ENCODE measurements at places on chromosomes 11 and 22.

GRCh38 chr11:102580185-102580951 is 44.8 kb downstream of the MMP20 start:
- DNase-seq = peak; percentile 48

DNA sequence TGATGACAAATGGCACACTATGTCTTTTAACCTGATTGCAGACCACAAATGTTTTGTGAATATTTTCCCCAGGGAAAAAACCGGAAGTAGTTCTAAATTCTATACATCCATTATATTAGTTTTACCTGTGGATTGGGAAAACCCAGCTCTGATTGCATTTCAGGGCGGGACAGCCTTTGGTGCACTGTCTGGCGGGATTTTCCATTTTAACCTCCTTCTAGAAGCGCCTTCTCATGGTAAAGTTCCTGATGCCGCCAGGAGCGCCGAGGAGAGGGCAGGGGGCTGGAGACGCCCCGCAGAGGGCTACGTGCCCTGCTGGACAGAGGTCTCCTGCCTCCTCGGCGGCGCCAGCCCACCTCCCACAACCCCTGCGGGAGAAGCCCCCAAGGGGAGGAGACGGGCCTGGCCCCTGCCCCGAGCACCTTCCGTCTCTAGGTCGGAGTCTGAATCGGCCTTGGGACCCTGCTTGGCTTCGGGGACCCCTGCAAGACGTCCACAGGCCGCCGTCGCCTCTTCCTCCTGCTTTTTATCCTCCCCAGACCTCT is 1.2 kb upstream of the P2RX6 start:
- no peak for DNase-seq

DNA sequence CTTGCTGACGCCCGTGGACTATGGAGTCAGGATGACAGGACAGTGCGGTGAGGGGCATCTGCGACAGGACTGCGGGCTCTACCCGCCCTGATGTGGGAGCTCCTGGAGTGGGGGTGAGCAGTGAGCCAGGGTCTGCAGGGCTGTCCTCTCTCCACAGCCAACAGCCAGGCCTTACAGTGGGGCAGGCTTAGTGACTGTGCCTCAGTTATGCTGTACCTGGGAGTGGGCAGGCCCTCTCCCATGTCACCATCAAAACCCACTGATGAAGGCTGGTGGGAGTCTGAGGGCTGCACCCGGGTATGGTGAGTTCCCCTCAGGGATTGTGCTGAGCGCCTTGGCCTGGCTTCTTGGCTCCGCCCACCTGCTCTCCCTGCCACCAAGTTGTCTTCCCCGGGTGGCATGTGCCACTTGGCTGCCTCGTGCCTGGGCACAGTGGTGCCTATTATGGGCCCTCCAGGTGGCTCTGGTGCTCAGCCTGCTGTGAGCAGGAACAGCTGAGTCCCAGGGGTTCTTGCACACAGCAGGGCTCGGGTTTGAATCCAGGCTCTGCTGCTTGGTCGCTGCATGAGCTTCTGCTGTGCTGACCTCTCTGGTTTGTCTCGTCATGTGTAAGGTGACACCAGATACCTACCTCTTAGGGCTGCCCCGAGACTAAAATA is 4.1 kb upstream of the TRIOBP start:
- DNase-seq = no peak

DNA sequence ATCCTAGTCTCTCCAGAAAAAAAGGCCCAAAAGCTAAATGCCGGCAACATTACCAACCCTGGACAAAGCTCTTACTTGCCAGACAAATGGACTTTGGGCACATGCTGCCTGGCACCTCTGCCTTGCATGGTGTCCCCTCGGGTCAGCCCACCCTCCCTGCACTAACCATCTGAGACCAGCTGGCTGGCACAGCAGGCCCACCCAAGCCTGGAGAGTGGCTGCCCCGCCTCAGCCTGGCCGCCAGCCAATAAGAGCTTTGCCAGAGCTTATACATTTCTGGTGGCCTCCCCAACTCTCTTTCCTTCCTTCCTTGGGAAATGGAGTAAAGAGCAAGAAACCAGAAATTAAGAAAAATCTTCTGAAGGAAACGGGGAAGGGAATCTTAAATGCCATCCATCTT is 24.5 kb downstream of the MCHR1 start:
- DNase-seq = no peak

GRCh38 chr11:17790453-17790852 is 55.9 kb downstream of the KCNC1 start:
- no peak for DNase-seq

GRCh38 chr22:34973926-34974325 is 92.0 kb upstream of the ISX start:
- DNase-seq = no peak

DNA sequence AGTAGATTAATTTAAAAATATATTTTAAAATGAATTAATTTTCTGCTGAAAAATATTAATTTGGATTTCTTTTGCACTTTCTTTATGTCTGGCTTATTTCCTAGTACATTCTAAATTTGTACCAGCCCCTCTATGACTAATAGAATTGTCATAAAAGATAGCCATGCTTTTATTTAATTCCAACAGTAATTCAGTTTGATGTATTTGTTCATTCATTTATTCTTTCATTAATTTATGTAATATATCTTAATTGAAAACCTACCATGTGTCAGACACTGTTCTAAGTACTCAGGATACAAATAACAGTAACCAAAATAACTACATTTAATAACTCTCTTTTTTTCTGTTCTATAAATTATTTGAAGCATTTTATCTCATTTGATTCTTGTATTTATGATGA is 264.0 kb upstream of the CCDC179 start:
- no peak for DNase-seq

- DNase-seq = no peak
These were observed 537.4 kb upstream of the CCDC90B start for GRCh38 chr11:83823461-83824025.

GRCh38 chr11:111602865-111603610 is 789 bp downstream of the SIK2 start:
- peak; percentile 31 for DNase-seq

- DNase-seq = no peak
These were observed 1.8 kb upstream of the APOL3 start for GRCh38 chr22:36162127-36163034.

DNA sequence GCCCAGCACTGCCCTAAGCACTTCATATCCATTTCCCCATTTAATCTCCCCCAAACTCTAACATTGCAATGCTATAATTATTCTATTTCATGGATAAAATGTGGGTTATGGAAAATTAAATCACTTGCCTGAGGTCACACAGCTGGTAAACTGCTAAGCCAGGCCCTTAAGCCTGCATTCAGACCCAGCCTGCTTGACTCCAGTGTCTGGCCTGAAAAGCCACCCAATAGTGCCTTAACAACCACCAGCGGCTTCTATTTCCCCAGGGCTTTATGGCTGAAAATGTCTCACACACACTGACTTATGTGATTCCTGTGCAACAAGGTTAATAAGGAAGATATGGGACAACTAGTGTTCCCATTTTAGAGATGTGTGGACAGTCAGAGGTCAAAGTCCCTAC is 178.5 kb upstream of the SNX19 start:
- no peak for DNase-seq

DNA sequence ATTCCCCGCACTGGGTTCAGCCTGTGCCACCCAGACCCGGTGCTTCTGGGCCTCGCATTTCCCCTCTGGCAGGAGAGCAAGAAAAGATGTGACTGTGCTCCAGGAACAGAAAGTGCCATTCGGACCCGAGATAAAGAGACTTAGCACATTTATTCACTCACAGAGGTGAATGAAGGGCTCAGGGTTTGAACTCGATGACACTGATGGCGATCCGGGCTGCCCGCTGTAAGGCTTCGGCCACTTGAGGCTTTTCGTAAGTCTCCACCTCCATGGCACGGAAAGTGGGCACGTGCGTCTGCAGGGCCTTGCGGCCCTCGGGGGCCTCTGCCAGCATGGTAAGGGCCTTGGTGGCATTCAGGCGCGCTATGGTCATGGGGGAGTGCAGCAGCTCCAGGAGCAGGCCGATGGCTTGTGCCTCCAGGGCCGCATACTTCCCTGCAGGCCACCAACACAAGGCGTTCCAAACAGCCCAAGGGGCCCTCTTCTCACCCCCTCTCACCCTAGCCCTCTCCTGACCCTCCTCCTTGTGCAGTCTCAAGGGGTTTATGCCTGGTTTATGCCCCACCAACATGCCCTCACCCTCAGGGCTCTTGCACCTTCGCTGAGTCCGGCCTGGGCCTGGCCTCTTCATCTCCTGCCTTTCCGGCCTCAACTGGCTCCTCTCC is 10.9 kb upstream of the GNAZ start:
- no peak for DNase-seq

DNA sequence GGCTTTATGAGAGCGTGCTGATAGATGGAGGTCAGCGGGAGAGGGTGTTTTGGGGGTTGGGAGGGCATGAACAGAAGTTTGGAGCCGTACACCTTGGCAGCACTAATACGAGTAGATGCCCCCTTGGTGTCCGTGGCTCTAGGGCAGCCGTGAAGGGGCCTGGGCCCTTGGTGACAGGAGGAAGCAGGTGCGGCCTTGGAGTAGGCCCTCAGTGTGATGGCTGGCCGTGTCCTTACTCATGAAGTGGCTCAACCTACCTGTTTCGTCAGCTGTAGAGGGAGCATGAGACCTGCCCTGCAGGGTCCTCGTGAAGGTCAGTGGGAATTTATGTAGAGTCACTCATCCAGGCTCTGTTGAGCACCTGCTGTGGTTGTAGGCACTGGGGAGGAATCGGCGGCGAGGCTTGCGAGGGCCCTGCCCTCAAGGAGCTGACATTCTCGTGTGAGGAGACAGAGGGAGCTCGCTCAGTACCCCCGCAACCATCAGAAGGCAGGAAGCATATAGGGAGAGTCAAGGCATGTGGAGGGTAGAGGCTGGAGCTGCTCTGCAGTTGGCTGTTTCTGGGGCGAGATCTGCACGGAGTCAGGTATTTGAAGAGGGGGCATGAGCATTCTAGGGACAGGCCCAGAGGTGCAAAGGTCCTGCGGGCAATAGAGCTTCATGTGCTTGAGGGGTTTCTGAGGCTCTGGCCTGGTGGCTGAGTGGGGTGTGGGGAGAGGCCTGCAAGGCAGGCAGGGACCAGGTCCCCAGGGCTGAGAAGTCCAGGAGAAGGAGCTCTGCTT is 39.6 kb downstream of the TBC1D22A start:
- DNase-seq = no peak

DNA sequence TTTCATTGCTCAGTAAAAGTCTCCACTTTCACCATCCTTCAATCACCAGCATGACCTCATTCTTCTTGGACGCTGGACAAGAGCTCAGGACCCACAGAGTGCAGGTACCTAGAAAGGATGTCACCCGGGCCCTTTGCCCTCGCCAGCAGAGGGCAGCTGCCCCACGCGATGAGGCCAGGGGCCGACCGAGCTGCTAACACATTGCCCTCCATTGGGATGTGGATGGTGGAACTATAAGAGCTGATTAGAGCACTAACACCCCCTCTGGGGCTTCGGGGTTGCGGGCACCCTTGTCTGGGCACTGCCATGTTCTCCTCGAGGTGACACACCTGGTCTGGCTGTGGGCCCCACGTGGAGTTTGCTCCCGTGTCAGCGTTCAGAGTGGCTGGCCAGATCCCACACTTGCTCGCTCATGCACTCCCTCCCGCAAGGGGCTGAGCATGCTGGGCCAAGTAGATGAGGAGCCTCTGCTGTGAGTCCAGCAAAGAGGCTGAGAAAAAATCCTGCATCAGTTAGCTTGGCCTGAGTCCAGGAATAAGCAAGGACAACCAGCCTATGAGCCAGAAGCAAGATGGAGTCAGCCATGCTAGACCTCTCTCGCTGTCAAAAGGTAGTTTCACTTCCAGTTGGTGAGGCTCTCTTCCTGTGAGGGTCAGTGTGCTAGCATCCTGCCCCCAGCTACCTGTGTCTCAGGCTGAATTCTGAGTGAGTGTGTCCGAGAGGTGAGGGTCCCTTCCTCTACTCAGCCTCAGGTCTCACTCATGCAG is 9.8 kb downstream of the KRTAP5-6 start:
- DNase-seq = peak; percentile 54

GRCh38 chr11:118892514-118892913 is 8.8 kb downstream of the CXCR5 start:
- peak; percentile 48 for DNase-seq

DNA sequence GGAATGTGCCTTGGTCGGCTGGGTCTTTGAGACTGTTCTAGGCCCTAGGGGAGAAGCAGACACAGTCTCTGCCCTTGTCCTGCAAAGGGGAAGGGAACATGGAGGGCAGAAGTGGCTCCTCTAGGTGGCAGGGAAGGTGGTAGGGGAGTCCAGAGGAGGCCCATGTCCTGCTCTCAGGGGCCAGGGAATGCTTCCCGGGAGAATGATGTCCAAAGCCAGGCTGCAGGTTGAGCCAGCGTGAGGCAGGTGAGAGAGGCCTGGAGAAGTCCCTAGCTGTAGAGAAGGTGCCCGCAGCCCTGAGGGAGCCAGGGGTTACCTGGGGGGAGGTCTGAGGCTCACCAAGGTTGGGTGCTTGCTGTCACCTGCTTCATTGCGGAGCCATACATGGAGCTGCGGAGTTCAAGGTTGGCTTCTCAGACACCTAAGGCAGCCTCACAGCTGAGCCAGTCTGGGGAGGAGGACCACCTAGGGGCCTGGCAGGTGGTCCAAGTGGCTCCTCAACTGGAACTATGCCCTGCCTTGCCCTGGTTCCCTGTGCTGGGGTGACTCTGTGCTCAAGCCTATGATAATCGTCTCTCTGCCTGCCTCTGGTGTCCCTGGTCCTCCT is 46.1 kb downstream of the SMIM38 start:
- DNase-seq = no peak

- no peak for DNase-seq
These were observed 5.5 kb upstream of the P4HA3 start for GRCh38 chr11:74316772-74317505.

GRCh38 chr22:30054067-30054763 is 26.0 kb upstream of the HORMAD2 start:
- no peak for DNase-seq

DNA sequence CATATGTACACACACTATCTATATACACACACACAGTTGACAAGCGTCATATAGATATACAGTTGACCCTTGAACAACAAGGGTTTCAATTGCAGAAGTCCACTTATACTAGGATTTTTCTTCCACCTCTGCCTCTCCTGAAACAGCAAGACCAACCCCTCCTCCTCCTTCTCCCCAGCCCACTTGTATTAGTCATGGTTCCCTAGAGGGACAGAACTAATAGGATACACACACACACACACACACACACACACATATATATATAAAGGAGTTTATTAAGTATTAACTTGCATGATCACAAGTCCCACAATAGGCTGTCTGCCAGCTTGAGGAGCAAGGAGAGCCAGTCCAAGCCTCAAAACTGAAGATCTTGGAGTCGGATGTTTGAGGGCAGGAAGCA is 92.9 kb downstream of the DHCR7 start:
- no peak for DNase-seq

DNA sequence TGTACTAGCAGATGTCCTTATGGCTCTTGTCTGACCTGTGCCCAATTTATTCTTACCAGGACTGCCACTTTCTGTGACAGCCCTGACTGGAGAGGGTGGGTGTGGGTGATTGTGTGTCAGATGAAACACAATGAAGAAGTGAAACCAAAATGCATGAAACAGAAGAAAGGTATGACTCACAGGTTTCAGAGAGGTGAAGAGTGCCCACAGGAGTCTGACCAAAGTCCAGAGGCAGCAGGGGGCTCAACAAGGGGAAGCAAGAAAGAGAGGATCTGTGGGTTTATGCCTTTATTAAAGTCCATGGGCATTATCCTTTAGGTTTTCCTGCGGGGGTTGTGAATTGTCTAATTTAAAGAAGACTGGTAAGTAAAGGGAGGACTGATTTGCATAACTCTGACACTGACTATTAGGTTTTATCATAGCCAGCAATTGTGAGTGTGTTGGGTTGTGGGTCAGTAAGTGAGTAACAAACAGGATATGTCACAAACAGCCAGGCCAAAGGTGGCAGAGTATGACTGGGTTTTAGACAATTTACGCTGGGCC is 3.9 kb upstream of the OR4C6 start:
- no peak for DNase-seq
